MCF 10A (cell line): ENCODE measurements at places on chromosomes 7 and 10.

DNA sequence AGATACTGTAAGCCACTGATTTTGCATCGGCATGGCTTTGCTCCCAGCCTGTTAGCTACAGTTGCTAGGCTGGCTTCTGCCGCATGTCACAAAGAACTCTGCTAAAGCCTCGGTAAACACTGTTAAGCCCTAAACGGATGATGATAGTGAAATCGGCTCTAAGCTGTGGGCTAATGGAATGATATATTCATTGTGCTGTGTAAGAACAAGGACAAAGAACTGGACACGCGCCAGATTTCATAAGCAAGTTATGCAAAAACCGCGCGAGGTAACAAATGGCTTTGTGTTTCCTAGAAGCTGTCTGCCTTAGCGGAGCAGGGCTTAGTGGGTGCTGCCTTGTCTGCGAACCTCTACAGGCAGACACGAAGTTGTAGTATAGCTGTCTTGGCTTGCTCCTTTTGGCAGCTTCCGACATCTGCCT, 331.3 kb upstream of the COBL start:
- peaks cover 99% of the 10 kb centered on the region for H3K27me3 ChIP-seq
- H3K27ac ChIP-seq: no peak overlapping the region
- DNase-seq: peak; percentile 79
- H3K4me1 ChIP-seq: no peaks in the 10 kb centered on the region

GRCh38 chr7:9645756-9646155, 1212.3 kb downstream of the NXPH1 start:
- no peak for DNase-seq
- H3K27me3 ChIP-seq: peaks cover 37% of the 10 kb centered on the region
- H3K4me1 ChIP-seq: no peaks in the 10 kb centered on the region
- H3K36me3 ChIP-seq: no peaks in the 10 kb centered on the region
- H3K27ac ChIP-seq: no peak overlapping the region

GRCh38 chr7:42075418-42075817, 161.6 kb downstream of the GLI3 start:
- DNase-seq: no peak
- peaks cover 23% of the 10 kb centered on the region for H3K4me1 ChIP-seq
- no peaks in the 10 kb centered on the region for H3K27me3 ChIP-seq
- peaks cover 36% of the 10 kb centered on the region for H3K36me3 ChIP-seq
- H3K4me3 ChIP-seq: no peak overlapping the region

- H3K27ac ChIP-seq: no peak overlapping the region
- H3K4me3 ChIP-seq: no peak overlapping the region
- no peaks in the 10 kb centered on the region for H3K4me1 ChIP-seq
- peaks cover 77% of the 10 kb centered on the region for H3K27me3 ChIP-seq
Observed at GRCh38 chr7:120832803-120833202, 25.1 kb downstream of the TSPAN12 start.

- no peaks in the 10 kb centered on the region for H3K4me1 ChIP-seq
- no peaks in the 10 kb centered on the region for H3K27me3 ChIP-seq
- H3K36me3 ChIP-seq: no peaks in the 10 kb centered on the region
- H3K4me3 ChIP-seq: no peak overlapping the region
Observed at GRCh38 chr7:150668472-150668911, 17.0 kb upstream of the GIMAP2 start.

- peak; percentile 70 for DNase-seq
- peak overlapping the region; percentile 55 for H3K27ac ChIP-seq
- H3K4me3 ChIP-seq: no peak overlapping the region
- H3K27me3 ChIP-seq: no peaks in the 10 kb centered on the region
- peaks cover 16% of the 10 kb centered on the region for H3K4me1 ChIP-seq
Observed at GRCh38 chr10:19302117-19302516, 253.5 kb downstream of the MALRD1 start.

GRCh38 chr7:28157831-28158416, 22.7 kb downstream of the JAZF1 start:
- H3K4me1 ChIP-seq: peaks cover 36% of the 10 kb centered on the region
- H3K36me3 ChIP-seq: no peaks in the 10 kb centered on the region
- DNase-seq: no peak
- H3K4me3 ChIP-seq: no peak overlapping the region

GRCh38 chr7:40301486-40302068, 166.8 kb downstream of the SUGCT start:
- peaks cover 32% of the 10 kb centered on the region for H3K4me1 ChIP-seq
- H3K36me3 ChIP-seq: peaks cover 4% of the 10 kb centered on the region
- no peaks in the 10 kb centered on the region for H3K27me3 ChIP-seq
- no peak overlapping the region for H3K27ac ChIP-seq
- no peak overlapping the region for H3K4me3 ChIP-seq
- DNase-seq: no peak

GRCh38 chr7:137934941-137935883, 66.7 kb downstream of the CREB3L2 start:
- H3K36me3 ChIP-seq: peaks cover 9% of the 10 kb centered on the region
- H3K4me1 ChIP-seq: peaks cover 48% of the 10 kb centered on the region
- H3K27me3 ChIP-seq: no peaks in the 10 kb centered on the region
- DNase-seq: no peak

GRCh38 chr7:48398191-48398590, 226.9 kb downstream of the ABCA13 start:
- no peak overlapping the region for H3K27ac ChIP-seq
- H3K4me3 ChIP-seq: no peak overlapping the region
- H3K4me1 ChIP-seq: no peaks in the 10 kb centered on the region
- H3K36me3 ChIP-seq: no peaks in the 10 kb centered on the region
- no peak for DNase-seq
- no peaks in the 10 kb centered on the region for H3K27me3 ChIP-seq

- no peak overlapping the region for H3K27ac ChIP-seq
- DNase-seq: no peak
- H3K27me3 ChIP-seq: no peaks in the 10 kb centered on the region
Observed at GRCh38 chr10:60613434-60613833, 164.8 kb upstream of the CDK1 start.

GRCh38 chr7:138755331-138755747, 42.5 kb upstream of the TMEM213 start:
- no peak overlapping the region for H3K4me3 ChIP-seq
- no peaks in the 10 kb centered on the region for H3K36me3 ChIP-seq
- H3K27me3 ChIP-seq: no peaks in the 10 kb centered on the region
- H3K4me1 ChIP-seq: peaks cover 13% of the 10 kb centered on the region

- no peak overlapping the region for H3K4me3 ChIP-seq
- H3K36me3 ChIP-seq: no peaks in the 10 kb centered on the region
- no peak for DNase-seq
- H3K27me3 ChIP-seq: no peaks in the 10 kb centered on the region
- no peak overlapping the region for H3K27ac ChIP-seq
- peaks cover 20% of the 10 kb centered on the region for H3K4me1 ChIP-seq
Observed at GRCh38 chr7:29297194-29297890, 102.8 kb downstream of the CHN2 start.

DNA sequence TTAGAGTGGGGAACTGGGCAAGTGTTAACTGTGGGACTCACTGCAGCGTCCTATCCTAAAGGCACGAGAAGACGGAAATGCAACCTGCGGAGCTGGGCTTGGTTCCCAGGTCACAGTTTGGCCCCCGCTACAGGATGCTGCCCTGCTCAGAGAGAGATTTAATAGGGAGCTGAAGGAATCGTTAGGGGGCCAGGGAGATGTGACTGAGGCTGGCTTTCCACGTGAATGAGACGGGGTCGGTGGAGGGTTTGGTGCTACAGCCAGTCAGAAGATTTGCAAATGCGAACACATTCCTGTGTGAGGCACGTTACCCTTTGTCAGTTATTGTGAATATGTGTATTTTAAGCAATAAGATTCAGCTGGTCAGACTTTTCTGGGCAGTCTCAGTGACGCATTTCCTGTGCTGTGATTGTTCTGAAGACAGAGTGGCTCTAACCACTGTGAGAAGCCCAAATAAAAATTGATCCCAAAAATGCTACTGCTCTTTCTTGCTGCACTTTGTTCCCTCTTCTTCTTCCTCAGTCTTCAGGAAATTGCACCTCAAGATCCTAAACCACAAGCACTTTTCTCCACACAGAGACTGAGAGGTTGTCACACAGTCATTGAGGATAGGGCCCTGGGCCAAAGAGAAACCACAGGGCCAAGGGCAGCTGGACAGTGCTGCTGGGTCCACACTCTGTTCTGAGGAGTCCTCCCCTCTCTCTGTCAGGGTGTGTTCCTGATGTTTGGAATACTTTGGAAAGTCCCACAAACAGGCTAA, 21.2 kb downstream of the CYP17A1 start:
- H3K36me3 ChIP-seq: peaks cover 43% of the 10 kb centered on the region
- no peaks in the 10 kb centered on the region for H3K4me1 ChIP-seq
- DNase-seq: no peak
- H3K27ac ChIP-seq: no peak overlapping the region
